ENCODE measurements at places on chromosomes 7 and 10. TPM values are rescaled to one million over a fixed set of nuclear protein-coding genes. Genes with fewer than 3 reads are reported as not detected.

GRCh38 chr7:10696064-10696463, 277.6 kb upstream of the PHF14 start:
- no peak for DNase-seq

GRCh38 chr7:22442187-22442881, 57.7 kb downstream of the STEAP1B start:
- no peak for DNase-seq

- no peak for DNase-seq
These were observed 22.3 kb downstream of the KLHDC10 start for GRCh38 chr7:130092598-130092997.

TSPAN33 gene
- 0.19 TPM for total RNA-seq

GRCh38 chr7:101171442-101171837, 6.1 kb upstream of the VGF start:
- no peak for DNase-seq

- peak; percentile 81 for DNase-seq
These were observed 82.6 kb downstream of the PTPRE start for GRCh38 chr10:127989481-127990012.

DNA sequence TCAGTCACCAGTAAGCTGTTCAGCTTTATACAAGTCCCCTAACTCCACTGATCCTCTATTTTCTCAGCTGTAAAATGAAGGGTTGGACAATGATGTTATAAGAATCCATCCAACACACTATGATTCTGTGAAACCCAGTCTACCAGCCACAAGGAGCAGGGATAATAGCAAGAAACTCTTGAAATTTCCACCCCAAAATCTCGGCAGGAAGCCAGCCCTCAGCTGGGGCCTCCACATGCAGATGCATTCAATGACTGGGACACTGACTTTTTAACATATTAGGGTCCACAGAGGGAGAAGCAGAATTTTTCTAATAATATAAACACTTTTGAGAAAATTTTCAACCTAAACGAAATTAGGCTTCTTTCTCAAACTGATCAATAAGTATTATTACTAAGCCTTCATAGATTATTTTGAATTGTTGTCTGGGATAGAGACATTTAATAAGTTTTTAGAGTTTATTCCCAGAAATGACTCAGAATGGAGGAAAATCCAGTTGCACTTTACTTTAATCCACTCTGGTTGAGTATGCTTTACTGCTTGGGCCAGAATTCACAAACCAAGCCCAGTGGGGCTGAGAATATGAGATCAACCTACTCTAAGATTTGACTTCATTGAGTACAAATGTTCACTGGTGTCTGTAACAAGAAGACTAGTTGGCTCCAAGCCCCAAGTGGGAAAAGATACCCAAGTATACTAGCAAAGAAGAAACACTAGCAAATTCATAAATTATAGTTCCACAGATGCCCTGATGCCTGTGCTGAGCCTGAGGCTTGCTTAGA, 168.6 kb downstream of the C7orf25 start:
- DNase-seq, result no peak

- DNase-seq, result no peak
These were observed 49.9 kb downstream of the BLVRA start for GRCh38 chr7:43808410-43808809.

DNA sequence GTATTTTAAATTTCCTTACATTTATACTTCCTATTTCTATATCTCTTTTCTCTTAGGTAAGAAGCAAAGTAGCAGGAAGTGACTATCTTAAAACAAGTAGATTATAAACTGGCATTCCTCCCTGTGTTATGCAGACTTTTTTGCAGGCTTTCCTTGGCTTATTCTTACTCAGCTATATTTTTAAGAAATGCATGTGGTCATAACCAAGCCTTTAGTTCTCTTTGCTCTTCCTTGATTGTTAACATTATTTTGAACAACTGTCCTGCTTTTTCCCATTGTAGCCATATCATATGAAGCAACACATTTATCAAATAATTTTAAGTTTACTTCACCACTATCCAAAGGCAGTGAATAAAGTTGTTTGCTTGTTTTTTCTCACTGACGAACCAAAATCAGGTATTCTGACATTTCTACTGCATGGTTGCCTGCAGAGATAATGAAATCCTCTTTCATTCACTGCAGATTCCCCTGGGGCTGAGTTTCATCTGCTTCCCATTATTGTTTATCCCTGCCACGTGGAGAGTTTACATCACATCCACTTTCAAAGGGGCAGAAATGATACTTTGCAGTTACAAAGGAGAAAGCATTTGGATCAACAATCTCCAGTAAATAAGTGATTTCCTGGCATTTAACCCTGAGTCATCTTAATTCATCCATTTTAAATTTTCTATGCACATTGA, 389.9 kb upstream of the SEMA3C start:
- DNase-seq, result no peak

DNA sequence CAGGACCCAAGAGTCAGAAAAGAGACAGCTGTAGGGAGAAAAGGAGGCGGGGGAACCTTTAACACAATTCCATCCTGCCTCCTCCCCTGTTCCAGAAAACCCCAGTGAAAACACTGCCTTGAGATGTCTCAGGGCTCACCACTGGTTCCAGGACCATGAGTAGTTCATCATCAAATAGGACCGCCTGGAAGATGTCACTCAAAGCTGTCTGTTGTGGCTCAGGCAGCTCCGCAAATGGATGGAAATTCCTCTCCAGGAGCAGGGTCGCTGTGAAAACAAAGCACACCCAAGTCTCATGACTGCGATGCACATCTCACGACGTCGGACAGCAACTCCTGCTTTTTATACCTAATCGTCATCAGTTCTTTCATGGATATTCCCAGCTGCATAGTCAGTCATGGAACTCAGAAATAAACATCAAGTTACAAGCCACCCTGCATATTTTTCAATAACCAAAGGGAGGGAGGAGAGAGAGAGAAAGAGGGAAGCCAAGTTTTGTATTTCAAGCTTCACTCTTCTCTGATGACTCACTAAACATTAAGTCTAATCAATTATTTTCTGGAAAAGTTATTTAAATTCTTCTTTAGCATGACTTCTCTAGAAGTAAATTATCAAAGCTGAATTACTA, 49.2 kb downstream of the GSDME start:
- no peak for DNase-seq

EXOC6 gene
- total RNA-seq, result 364 TPM

GRCh38 chr10:15881542-15881941, 21.2 kb upstream of the MINDY3 start:
- DNase-seq, result no peak

GRCh38 chr7:35754741-35755140, 46.1 kb upstream of the SEPTIN7 start:
- no peak for DNase-seq

DNA sequence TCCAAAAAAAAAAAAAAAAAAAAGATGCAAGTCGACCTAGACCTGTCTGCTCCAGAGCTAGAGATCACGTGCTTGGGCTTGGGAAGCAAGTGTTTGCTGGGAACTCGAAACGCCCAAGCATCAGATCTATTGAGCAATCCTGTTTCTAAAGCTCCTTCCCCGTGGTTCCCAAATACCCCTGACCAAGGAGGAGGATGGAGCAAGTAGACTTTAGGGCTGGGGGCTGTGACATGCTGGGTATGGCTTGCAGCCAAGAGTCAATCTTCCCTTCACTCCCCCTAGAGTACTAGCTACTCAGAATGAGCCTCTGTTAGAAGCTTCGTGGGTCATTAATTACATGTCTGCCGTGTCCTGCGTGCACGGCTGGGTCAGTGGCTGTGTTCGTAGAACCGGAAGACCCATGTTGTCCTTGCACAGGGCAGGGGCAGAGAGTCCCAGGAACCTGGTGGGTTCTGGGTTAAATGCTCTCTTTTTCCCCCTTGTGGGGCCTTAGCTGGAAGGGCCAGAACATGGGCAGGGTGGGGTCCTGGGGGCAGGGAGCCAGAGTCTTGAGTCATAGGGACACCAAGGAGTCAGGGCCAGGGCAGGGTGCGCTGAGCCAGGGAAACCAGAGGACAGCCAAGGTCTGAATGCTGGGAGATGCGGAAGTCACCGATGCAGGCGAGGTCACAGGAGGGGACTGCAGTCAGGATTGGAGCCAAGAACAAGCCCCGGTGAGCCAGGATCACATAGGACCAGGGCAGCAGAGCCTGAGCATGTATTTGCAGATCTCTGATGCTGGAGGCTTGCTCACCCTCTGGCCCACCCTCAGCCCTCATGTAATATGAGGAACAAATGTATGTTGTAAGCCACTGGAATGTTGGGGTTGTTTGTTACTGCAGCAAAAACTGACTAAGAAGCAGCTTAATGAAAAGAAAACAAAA, 34.6 kb upstream of the TPST1 start:
- no peak for DNase-seq

- DNase-seq, result no peak
These were observed 64.2 kb downstream of the CFAP46 start for GRCh38 chr10:132878091-132878729.

GRCh38 chr10:122546242-122546641, 14.3 kb upstream of the DMBT1 start:
- no peak for DNase-seq

GRCh38 chr10:22618078-22618785, 96.1 kb downstream of the PIP4K2A start:
- DNase-seq, result no peak

- DNase-seq, result peak; percentile 85
These were observed 64.5 kb downstream of the DNMBP start for GRCh38 chr10:99945263-99945662.

GRCh38 chr10:113854013-113854760, at the start of the genes DCLRE1A and NHLRC2:
Gene DCLRE1A (minus strand): TSS chr10:113854082. CDS start chr10:113853182, 900 bp downstream.
Gene NHLRC2 (plus strand): TSS chr10:113854661. CDS start chr10:113854873, 212 bp downstream.
- peak; percentile 88 for DNase-seq

- DNase-seq, result peak; percentile 21
These were observed 95.7 kb downstream of the PKD1L1 start for GRCh38 chr7:47852330-47853245.

- DNase-seq, result no peak
These were observed at the start of gene CD36 for GRCh38 chr7:80637911-80638765. Gene CD36 (plus strand): TSS chr7:80638642. CDS start chr7:80646741, 8,099 bp downstream.

DNA sequence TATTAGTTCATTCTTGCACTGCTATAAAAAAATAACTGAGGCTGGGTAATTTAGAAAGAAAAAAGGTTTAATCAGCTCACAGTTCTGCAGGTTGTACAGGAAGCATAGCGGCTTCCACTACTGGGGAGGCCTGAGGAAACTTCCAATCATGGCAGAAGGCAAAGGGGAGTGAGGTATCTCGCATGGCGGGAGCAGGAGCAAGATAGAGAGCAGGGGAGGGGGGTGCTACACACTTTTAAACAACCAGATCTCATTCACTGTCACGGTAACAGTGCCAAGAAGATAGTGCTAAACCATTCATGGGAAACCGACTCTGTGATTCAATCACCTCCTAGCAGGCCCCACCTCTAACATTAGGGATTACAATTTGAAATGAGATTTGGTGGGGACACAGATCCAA, 11.6 kb downstream of the ADAMTS14 start:
- DNase-seq, result no peak

NRBF2 gene
- total RNA-seq, result 22.1 TPM

DNA sequence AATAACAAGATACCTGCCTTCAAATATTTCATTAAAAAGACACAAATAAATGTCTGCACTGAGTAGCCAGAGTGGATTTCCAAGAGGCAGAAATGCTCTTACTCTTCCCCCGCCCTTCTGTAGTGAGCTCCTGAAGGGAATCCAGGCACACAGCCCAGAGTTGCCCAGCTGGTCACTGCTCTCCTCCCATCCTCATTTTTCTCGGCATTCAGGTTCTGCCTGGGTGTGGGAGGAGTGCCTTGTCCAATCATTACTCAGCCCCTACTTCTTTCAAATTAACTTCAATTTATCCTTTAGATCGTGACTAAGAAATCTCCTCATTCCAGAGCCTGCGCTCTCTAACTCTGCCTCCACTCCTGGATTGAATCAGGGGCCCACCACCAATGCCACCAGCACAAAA, 12.2 kb downstream of the CCDC6 start:
- DNase-seq, result no peak

DNA sequence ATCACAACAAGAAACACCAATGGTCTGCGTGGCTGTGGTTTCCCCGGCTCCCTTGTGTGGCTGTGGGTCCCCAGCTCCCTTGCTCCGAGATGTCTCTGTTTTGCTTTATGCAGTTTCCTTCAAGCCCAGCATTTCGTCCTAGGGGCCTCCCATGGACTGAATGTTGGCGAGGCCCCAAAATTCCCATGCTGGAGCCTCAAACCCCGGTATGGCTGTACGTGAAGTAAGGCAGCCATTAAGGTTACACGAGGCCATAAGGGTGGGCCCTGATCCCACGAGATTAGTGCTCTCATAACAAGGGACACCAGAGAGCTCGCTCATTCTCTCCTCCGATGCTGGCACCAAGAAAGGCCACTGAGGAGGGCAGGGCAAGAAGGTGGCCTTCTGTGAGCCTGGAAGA, 44.6 kb downstream of the INSIG1 start:
- no peak for DNase-seq

- no peak for DNase-seq
These were observed 126.1 kb upstream of the PRSS58 start for GRCh38 chr7:142383841-142384492.

DNA sequence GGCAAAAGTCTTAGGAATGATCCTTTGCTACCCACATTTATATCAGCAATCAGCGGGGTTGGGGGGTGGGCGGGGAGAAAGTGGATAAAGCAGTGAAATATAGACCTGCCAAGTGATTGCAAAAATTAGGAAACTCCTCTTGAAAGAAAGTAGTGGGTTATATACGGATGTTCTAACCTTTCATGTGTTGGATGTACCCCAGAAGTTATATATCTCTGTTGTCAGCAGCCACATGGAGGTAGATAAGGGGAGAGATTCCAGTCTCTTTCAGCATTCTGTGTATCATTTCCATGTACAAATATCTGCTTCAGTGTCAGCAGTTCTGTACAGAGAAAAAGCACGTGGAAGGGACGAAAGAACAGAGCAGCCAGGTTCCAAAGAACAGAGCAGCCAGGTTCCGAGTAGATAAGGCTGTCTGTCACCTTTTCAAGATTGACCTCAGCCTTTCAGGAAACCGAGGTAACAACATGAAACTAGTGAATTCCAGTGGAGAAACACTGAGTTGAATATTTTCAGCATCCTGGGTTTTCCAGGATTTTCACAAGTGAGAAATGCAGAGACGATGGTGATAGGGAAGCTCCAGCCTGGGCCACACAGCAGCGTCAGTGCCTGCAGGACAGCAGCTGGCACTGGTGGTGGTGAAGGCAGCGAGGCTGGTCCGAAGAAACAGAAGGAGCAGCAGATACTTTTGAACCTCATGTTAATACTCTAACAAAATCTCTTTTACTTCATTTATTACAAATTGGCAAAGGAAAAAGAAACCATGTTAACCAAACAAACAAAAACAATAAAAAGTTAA, 212.3 kb downstream of the C7orf25 start:
- DNase-seq, result no peak

CFAP69 gene
- total RNA-seq, result 1.1 TPM

TMEM254 gene
- total RNA-seq, result 4.9 TPM

C7orf25 gene
- total RNA-seq, result 8.0 TPM

- peak; percentile 29 for DNase-seq
These were observed 1.1 kb downstream of the BAZ1B start for GRCh38 chr7:73520673-73521635.

- no peak for DNase-seq
These were observed 156.1 kb downstream of the DKK1 start for GRCh38 chr10:52469970-52470705.

DNA sequence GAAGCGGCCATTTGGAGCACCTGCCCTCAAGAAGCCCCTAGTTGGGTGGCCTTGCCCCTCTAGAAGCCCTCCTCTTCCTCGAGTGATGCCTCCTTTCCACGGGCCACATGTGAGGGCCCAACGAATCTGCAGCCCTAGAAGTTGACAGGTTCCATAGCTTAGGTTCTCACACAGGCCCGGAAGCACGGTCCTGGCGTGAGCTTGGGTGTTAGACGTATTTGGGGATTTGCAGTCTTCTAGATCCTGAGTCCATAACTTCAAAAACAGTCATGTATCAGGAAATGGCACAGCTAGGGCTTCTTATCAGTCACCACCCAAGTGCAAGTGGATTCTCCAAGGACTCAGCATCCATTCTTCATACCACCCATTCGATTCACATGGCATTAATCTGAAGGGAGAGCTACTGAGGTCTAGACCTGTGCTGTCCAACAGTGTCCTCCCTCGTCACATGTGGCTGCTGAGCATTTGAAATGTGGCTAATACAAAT, 477 bp upstream of the FBXW4 start:
- DNase-seq, result peak; percentile 15
